Left ventricle myocardium inferior (tissue), 1 donor: ENCODE measurements at places on chromosomes 5 and 9.

GRCh38 chr5:60023255-60023654 lies 129.7 kb upstream of the PDE4D start:
- DNase-seq, result no peak

- no peak for DNase-seq
Measured at GRCh38 chr5:151463137-151464029, 16.0 kb downstream of the SLC36A1 start.

DNA sequence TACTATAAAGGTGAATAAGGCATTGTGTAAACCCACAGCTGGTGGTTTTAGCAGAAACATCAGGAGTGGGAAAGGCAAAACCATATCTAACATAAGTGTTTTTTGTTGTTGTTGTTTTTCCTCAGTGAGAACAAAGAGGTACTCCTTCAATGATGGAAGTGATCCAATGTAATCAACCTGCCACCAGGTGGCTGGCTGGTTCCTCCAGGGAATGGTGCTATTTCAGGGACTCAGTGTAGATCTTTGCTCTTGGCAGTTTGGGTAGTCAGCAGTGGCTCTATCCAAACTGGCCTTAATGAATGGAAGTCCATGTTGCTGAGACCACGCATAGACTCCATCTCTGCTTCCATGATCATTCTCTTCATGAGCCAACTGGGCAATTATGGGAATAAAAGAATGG lies 10.8 kb downstream of the DMRTA1 start:
- DNase-seq, result no peak

DNA sequence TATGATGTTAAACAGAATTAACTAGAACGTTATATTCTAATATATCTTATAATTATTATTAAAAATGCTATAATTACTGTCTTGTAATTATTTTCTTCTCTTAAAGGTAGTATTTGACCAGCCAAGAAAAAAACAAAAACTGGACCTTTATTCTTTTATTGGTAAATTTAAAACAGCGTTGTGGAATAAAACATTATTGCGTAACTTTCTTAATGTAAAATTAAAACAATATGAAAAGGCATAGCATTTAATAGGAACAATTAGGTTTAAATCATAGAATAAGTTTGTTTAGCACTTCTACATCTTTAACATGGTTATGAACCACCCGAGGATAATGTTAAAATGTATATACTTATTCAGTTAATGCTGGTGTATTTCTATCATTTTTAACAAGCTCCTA lies 574.5 kb upstream of the CDH18 start:
- DNase-seq, result no peak

GRCh38 chr9:129334105-129334935 lies 156.3 kb upstream of the IER5L start:
- DNase-seq, result peak; percentile 93

GRCh38 chr5:79081779-79082178 lies 12.2 kb downstream of the BHMT2 start:
- DNase-seq, result no peak
